Brain microvascular endothelial cell (primary cell): ENCODE measurements at places on chromosomes 6 and 20.

DNA sequence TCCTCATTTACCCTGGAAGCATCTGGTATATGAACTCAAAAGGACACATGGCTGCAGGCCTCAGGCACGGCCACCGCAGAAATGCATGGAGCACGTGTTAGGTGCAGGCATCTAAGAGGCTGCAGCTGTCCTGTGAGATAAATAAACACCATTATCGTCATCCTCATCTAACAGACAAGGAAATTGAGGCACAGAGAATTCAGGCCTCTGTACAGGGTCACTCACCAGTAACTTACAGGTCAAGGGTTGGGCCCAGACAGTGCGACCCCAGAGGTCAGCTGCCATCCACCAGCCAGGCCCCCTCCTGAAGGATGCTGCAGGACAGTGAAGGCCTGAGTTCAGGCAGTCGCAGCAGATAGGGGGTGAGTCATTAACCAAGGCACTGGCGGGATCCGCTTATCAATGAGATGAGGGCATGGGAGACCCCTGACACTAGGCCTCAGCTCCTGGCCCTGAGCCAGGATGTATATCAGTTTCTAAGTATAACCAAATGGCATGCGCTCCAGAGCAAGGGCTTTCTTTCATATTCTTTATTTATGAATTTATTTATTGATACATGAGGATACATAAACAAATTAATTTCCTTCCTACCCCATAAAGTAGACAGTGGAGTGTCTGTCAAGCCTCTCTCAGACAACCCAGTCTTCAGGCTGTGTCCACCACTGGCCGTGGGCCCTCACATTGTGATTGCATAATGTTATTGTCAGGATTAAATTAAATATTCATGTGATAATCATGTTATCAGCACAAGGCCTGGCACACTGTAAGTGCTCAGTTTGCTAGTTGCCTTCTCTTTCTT, 316.9 kb downstream of the QKI start:
- DNase-seq, result no peak

- DNase-seq, result peak; percentile 55
These were observed 47.0 kb downstream of the WDR27 start for GRCh38 chr6:169654598-169655391.

- DNase-seq, result no peak
These were observed 835 bp downstream of the PRR18 start for GRCh38 chr6:166307082-166308032.

DNA sequence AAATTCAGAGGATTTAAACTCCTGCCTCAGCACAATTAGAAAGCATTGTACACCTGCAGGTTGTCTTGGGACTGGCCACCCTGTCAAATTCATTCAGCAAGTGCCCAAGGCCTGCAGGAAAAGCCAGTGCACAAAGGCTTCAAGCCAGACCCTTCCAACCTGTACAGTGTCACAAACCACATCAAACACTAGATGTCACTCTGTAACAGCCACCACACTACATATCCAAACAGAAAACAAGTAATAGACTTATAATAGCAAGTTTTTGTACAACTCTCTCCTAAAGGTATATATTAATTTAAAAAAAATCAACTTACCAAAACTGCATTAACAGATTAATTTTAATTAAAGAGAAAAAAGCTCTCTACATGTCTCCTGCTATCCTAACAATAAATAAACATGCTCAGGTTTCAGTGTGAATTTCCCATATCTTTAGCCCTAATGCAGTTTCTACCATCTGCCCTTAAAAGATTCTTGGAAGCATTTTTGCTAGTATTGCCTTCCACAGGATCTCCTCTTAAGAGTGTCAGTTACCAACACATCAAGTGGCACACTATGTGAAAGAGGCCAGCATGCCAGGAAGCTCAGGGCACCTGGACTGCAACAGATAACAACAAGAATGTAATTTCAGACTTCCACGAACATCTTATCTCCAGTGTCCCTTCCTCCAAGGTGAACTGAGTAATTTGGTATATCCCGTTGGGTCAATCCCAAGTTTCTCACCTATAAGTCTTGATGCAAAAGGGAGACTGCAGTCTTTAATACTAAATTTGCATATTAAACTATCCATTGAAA, 47.5 kb downstream of the RALGAPA2 start:
- DNase-seq, result peak; percentile 14

DNA sequence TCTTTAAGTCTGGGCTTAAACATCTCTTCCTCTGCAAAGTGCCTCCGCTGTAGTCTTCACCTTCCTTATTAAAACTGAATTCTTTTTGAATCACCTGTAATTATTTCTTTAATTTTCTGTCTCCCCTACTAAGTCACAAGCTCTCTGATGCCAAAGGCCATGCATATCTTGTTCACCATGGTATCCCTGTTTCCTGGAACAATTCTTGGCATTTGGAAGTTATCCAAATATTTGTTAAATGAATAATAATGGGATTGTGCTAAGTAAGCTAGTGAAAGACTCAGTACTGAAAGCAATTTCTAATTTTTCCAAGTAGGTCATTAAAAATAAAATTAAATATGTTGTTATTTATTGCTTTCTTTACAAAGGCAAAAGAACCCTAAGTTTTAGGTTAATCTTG, 12.2 kb downstream of the SNAP91 start:
- no peak for DNase-seq

DNA sequence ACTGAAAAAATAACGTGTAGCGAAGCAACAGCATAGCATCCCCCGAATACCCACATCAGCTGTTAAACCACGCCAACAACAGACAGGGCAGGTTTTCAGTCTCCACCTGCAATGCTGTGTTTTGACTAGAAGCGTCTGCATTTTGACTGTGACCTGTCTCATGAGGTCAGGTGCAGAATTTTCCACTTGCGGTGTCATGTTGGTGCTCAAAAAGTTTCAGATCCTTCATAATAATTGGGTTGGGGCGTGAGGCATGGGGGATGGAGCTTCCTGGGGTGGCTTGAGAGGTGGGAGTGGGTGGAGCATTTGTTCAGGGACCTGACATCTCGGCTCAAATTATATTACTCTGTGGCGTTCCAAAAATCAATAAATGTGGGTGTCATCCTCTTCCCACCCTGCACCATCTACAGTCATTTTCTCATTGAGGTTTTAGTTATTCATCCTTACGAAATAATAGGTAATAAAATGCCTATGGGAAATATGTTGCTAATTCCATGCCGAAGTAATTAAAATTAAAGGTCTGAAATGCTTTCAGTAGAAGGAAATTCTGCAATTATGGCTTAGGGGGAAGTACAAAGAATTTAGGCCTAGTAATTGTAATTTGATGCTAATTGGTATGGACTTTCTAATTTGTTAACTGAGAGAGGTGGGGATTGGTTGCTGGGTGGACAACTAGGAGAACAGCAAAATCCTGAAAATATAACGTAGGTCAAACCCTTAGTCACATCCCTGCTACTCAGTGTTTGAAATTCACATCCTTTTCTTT, 81.0 kb downstream of the TIAM2 start:
- DNase-seq, result no peak

- no peak for DNase-seq
These were observed 365.3 kb downstream of the QKI start for GRCh38 chr6:163779727-163780284.

DNA sequence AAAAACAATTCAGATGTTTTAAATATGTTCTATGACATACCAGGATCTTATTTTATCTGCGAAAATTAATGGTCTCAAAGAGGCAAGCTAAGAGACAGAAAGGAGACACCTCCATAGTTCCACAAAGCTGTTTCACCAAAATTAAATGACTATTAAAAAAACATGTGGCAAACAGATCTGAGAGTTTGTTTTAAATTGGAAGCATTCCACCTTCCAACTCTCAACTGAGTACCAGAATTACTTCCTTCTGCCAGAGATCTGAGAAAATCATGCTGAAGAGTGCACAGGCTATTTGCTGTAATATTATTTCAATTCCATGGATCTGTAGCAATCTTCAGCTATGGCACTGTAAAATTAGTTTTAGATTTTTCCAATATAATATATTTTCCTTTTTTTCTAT, 669.5 kb upstream of the MARCKS start:
- no peak for DNase-seq

GRCh38 chr20:41748756-41749582, 130.8 kb upstream of the CHD6 start:
- no peak for DNase-seq

DNA sequence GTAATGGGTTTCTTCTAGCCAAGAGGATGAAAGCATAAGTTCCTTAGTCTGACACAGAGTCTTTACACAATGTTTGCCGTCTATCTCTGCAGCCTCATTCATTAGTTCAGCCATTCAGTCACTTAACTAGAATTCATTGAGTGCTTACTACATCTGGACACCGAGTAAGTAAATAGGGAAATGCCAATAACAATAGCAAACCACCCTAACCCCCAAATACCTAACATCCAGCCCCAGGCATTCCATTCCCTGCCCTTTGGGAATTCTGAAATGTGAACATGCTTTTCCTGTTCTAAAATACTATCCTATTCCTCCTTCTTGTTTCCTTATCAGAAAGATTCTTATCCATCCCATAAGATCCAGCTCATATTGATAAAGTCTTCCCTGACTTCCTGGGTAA, 277.6 kb upstream of the RNF217 start:
- DNase-seq, result no peak

GRCh38 chr6:123838505-123839234, 35.0 kb downstream of the NKAIN2 start:
- no peak for DNase-seq

DNA sequence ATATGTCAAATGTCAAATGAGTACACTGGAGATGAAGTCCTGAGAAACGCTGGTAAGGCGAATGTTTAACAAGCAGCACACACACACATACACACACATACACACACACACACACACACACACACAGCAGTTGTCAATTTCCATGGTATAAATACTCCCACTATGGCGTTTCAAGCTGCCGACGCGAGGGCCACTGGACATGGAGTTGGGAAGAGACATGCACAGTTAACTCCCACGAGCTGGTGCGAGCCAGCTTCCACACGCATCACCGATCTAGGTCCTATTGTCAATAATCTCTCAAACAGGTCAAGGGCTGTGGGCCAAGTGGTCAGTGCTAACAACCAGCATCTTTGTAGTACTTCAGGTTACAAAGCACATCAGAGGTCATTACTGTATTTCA, 58.9 kb downstream of the TRERF1 start:
- DNase-seq, result no peak
